Psoas muscle (tissue), 8 donors: ENCODE measurements at places on chromosomes 12 and 14.

DNA sequence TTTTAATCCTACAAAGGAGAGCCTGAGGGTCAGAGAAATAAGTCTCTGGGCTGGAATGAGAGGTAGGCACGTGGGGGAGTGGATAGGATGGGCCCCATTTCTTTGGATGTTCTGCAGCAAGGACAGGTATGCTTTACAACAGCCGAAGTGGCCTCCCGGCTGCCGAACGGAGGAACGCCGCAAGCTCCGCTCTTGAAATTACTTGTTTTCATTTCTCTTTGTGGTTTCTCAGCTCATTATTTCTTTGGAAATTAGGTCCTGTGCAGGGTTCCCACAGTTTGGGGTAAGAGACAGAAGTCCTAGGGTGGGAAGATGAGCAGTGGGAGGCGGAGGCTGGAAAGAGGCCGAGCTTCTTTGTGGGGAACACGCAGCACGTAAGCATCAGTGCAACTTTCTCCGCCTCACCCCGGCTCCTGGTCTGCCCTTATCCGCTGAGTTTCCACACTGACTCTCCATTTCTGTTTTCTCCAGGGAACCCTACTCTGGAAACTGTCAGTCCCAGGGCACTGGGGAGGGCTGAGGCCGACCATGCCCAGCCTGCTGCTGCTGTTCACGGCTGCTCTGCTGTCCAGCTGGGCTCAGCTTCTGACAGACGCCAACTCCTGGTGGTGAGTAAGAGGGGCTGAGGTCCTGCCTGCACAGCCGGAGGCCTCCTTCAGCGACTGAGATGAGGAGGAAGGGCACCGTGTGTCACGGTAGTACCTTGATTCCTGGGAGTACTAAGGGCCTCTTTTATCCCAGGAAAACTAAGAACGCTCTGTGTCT lies 2.0 kb downstream of the WNT5B start:
- DNase-seq, result peak; percentile 50

GRCh38 chr12:40464121-40464520 lies 228.1 kb upstream of the CNTN1 start:
- DNase-seq, result no peak

DNA sequence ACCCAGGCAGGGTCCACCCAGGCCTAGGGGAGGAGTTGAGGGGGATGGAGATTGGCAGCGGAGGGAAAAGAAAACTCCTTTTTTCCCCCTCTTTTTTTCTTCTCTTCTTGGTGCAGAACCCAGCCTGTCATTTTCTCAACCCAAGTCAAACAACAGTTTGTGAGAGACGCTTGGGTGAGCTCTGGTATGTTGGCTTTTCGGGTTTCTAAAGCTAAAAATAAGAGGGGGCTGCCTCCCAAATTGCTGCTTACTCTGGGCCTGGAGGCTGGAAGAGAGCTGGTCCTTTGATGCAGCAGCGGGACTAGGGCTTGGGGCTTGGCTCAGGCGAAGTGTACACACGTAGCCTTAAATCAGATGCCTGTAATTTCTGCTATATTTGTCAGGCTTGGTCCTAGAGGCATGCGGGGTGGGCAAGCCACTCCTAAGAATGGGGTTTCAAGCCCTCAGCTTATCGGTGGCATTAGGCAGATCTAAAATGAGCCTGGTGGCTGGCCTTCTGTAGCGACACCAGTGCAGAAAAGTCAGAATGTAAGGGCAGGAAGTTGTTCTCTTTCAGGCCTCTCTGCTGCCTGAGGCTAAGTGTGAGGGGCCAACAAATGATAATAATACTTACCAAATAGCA lies 816 bp upstream of the SLC8A3 start:
- DNase-seq, result no peak

- peak; percentile 62 for DNase-seq
Observed at GRCh38 chr12:56723889-56724700, 1.0 kb downstream of the NACA start.

DNA sequence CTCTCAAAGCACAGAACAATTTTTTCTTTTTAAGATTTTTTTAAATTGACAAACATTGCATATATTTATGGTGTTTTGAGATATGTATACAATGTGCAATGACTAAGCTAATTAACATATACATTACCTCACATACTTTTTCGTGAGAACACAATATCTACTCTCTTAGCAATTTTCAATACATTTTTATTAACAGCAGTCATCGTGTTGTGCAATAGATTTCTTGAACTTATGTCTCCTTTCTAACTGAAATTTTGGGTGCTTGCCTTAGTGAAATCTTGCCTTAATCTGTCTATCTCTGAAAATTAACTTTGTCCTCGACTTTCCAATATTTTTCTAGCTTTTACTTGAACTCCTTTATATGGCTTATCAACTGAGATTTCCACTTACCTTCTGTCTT lies 6.8 kb downstream of the OR10A7 start:
- no peak for DNase-seq

DNA sequence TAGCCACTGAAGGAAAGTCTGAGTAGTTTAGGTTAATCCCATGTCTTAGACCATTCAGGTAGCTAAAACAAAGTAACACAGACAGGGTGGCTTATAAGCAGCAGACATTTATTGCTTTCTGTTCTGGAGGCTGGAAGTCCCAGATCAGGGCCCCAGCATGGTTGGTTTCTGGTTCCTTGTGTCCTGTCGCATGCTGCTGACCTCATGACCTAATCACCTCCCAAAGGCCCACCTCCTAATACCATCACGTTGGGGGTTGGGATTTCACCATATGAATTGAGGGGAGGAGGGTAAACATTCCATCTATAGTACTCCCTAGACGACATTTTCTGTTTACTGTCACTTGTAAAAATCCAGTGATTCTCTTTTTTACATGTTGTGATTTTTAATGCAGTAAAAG lies 148.6 kb downstream of the FBXL14 start:
- no peak for DNase-seq

DNA sequence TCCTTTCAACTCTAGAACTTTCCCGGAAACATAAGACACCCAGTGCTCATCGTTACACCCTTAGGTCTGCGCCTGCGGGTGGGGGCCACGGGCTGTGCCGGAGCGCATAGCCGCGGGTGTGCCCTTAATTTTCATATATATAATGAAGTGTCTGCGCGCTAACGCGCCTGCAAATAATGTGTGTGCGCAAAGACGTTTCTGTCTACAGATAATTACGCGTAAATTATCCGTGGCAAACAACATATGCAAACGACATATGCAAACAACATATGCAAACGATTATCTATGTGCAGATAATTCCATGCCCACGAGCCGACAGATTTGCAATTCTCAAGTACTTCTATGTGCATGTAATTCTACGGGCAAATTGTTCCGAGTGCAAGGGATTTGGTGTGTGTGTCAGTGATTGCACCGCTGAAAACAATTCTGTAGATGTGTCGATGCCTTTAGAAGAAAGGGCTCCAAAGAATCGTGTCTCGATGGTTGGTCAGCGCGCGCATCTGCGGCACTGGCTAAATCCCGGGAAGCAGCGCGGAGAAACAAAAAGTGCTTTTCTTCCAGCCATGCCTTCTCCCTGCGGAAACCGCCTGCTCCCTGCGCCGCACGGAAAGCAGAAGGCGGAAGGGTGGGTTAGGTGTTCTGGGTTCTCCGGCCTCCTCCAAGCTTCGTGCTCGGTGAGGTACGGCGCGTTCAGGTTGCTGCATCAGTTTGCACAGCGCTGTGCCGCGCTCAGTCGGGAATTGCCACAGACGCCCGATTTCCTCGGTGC lies 34.5 kb upstream of the TBX5 start:
- no peak for DNase-seq

DNA sequence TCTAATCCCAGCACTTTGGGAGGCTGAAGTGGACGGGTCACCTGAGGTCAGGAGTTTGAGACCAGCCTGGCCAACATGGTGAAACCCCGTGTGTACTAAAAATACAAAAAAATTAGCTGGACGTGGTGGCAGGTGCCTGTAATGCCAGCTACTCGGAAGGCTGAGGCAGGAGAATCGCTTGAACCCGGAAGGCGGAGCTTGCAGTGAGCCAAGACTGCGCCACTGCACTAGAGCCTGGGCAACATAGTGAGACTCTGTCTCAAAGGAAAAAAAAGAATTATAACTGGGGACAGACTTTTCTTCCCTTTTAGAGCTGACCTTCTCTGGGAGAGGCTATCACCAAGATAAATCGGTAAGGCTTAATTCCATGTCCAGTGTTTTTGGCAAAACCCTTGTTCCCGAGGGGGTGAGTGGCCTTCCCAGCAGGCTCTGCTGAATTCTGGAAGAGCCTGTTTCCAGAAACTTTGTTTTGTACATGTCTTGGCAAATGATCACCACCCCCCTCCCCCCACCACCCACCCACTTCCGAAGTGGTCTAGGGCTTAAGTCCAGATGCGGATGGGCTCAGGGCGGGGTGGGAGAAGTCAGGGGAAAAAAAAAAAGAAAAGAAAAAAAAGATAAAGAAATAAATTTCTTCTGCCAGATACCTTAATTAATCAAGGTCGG lies 32.3 kb upstream of the DEGS2 start:
- DNase-seq, result no peak

- DNase-seq, result no peak
Observed at GRCh38 chr14:86779416-86779815, 1213.6 kb downstream of the GALC start.

DNA sequence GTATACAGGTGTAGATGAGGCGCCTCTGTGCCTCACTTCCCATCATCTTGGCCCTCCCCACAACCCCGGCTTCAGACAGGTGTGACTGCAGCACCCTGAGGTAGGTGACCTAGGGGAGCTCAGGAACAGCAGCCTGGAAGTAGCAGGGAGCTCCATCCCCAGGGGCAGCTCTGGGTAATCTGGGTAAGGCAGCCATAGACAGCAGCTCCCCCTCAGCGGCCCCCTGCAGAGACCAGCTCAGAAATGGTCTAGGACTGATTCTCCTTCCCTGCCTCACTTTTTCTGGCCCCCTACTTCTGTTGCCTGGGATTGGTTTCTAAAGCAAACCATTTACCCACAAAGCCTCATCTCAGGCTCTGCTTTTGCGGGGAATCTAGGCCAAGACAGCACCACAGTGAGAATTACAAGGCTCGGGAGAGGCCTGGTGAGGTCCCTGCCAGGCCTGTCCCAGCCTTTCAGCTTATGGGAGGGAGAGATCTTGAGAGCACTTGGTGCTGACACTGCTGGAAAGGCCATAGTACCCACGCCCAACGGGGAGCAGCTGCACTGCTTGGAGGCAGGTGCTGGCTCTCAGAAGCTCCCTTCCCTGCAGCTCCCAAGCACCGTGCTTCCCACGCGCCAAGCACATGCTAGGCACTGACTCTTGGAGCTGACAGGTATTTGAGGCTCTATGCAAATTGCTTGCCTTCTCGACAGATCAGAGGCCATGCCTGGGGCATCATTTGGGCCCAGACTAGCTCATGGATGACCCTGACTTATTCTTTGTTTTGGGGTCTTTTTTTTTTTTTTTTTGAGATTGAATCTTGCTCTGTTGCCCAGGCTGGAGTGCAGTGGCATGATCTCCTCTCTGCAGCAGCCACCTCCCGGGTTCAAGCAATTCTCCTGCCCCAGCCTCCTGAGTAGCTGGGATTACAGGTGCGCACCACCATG lies 45.1 kb upstream of the TRAF3 start:
- DNase-seq, result no peak

- no peak for DNase-seq
Observed at GRCh38 chr14:38646391-38646790, 390.5 kb upstream of the CLEC14A start.

- no peak for DNase-seq
Observed at GRCh38 chr12:62717643-62718042, 217.3 kb downstream of the PPM1H start.

- DNase-seq, result no peak
Observed at GRCh38 chr12:125049093-125049458, 16.2 kb upstream of the AACS start.

- DNase-seq, result no peak
Observed at GRCh38 chr12:81221681-81222080, 143.8 kb downstream of the ACSS3 start.

DNA sequence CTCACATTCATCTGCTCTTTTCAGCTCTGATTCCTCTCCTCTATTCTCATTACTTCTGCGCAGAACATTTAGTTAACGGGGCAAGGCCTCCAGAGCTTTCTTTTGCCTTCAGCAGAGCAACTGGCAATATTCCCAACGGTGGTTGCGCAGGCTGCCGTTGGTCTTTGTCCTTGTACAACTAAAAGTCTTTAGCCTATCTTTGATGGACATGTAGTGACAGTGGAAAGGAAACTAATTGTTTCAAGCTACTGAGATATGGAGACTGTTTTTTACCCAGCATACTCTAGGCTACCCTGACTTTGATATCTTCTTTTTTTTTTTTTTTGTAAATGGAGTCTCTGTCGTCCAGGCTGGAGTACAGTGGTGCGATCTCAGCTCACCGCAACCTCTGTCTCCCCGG lies 12.6 kb downstream of the R3HDM2 start:
- DNase-seq, result no peak

GRCh38 chr14:35456261-35456660 lies 51.7 kb upstream of the NFKBIA start:
- no peak for DNase-seq
